ENCODE measurements at places on chromosomes 16 and 17.

- DNase-seq = no peak
These were observed 6.2 kb downstream of the EPN3 start for GRCh38 chr17:50538549-50539410.

- DNase-seq = no peak
These were observed 81.5 kb downstream of the TUBD1 start for GRCh38 chr17:59811209-59811608.

- no peak for DNase-seq
These were observed 190.2 kb upstream of the CDH11 start for GRCh38 chr16:65312071-65312470.

- DNase-seq = no peak
These were observed 14.6 kb downstream of the HOXB1 start for GRCh38 chr17:48515925-48516900.

GRCh38 chr17:76946111-76946771, 78.0 kb downstream of the MGAT5B start:
- no peak for DNase-seq

- no peak for DNase-seq
These were observed 19.1 kb downstream of the GPR142 start for GRCh38 chr17:74386386-74386785.

DNA sequence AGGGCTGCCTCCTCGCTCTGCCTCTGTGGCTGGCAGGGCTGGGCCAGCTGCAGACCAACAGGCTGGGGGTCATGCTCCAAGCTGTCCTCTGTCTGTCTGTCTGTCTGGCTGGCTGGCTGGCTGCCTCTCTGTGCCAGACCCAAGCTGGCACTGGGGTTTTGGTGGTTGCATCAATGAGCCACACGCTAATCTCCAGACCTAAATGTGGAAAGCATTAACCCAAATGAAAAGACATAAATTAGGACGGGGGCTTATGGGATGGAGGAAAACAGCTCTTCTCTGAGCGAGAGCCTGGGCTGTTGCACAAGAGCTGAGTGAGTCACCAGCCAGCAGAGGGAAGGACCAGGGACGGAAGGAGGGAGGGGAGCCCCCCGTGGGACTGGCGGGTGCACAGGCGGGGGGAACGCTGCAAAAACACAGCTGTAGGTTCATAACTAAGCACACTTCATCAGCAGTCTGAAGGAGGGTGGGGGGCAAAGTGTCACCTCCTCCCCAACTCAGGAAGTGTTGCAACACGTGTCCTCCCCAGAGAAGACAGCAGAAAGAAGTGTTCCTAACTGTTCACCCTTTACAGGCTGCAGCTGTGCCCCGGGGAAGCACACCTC, 83.4 kb downstream of the GAS7 start:
- peak; percentile 80 for DNase-seq

DNA sequence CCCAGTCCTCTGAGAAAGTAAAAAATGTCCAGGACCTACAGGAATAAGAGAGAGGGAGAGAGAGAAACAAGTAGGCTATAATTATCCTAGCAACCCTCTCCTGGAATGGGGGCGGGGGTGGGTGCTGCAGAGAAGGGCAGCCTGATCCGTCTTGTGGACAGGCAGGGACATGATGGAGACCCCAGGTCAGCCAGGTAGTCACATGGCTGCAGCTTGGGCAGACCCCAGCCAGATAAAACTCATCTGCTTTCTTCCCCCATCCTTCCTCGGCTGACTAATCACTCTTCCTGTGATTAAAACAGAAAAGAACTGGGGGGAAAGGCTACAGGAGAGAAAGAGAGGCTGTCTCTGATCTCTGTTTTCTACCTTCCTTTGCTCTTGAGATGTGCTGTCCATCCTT, 32.6 kb downstream of the COPZ2 start:
- DNase-seq = no peak

DNA sequence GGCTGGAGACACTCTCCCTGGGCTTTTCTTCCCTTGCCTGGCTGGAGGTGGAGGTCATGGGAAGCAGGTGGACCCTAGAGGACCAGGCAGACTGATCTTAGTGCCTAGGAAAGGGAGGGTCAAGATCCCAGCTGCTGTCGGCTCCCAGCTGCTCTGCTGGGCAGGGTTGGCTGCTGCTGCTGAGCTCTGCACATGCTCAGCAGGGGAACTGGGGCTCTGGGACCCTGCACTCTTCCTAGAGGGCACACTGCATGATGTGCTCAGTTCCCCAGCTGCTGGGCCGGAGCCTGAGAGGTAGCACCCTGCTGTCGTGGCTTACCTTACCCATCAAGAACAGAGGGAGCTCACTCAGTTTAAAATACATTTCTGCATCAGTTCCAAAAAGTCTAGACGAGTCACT, 34.3 kb downstream of the VAC14 start:
- DNase-seq = no peak

- DNase-seq = no peak
These were observed 17.5 kb downstream of the PIPOX start for GRCh38 chr17:29060475-29060874.

Data from inflammatory macrophage (primary cell).